NCI-H1105 treated with DMSO at 0.1 percent for 48 hours (cell line): ENCODE measurements at places on chromosomes 4 and X.

DNA sequence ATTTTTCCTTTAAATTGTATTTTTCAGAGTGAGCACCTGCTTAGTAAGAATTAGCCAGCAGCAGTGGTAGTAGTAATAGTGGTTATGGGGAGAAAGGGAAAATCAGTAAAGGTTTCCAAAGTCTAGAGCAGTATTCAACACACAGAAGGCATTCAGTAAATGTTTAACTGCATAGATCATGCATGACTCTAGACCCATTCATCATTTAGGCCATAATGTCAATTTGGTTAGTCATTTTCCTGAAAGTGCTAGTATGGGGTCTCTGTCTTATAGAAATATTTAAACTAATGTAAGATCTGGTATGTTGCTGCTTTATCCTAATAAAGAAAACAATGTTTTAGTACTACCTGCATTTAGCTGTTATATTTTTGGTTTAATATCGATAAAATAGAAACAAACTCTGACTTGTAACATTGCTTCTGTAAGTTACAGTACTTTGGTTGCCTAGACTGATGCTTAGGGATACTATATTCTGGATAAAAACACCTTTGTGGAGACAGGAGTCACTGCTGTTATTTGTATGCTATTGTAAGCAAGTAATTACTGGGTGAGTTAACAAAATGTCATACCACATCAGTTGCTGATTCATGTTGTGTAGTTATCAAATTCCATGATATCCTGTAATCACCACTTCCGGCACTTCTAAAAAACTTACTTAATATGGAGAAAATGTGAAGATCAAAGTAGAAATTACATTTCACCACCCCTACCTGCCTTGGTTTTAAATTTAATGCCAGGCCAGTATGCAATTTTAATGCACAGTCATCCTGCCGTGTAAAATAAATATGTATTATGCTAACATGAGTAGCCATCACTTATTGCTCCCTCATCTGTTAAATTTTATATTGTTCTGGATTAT is 115.8 kb upstream of the BMPR1B start:
- no peak for DNase-seq

DNA sequence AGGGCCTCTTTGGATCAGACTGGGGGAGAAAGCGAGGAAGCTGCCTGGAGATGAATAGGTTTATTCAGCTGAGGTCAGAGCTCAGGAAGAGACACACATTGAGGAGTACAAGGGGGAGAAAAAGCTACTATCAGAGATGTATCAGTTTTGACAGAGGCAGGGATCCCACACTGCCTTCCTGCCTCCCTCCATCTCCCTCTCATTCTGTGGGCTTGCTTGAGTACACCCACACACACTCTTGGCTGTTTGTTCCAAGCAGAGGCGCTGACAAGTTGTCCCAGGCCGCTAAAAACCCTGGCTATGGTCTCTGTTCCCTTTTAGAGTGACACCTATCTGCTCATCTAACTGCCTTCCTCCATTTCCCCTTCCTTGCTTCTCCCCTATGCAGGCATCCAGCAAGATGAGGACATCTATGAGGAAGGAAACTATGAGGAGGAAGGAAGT is 5.2 kb downstream of the TSPYL2 start:
- DNase-seq = no peak

DNA sequence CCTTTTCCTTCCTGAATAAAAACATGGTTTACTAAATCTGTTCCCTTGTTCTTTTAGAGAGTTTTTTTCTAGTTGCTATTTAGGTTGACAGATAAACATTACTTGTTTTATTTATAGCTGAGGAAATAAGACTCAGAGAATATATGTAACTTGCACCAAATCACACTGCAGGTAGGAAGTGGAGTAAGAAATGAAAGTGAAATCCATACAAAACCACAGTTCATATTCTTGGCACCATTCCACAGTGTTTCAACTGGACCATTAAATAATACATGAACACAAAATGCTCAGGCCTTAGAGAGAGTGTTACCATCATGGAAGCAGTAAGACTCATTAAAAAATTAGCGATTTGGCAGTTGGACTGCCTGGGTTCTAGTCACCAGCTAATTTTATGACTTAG is 326.9 kb upstream of the SLIT2 start:
- DNase-seq = peak; percentile 3

GRCh38 chr4:81506731-81507130 is 35.0 kb upstream of the RASGEF1B start:
- DNase-seq = no peak

DNA sequence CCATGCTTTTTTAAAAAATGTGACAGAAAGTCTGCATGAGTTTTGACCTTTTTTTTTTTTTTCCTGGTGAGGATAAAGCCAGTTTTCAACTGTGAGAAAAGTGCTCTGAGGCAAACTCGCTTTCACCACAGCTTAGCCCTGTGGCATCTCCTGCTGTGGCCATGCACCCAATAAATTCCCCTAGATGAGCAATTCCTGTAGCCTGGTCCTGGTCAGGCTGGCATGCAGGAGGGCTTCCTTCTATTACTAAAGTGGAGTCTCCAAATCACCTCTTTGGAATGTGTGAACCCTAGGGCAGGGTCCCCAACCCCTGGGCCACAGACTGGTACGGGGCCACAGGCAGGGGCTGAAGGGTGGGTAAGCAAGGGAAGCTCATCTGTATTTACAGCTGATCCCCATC is 265.4 kb downstream of the RAPGEF2 start:
- no peak for DNase-seq

DNA sequence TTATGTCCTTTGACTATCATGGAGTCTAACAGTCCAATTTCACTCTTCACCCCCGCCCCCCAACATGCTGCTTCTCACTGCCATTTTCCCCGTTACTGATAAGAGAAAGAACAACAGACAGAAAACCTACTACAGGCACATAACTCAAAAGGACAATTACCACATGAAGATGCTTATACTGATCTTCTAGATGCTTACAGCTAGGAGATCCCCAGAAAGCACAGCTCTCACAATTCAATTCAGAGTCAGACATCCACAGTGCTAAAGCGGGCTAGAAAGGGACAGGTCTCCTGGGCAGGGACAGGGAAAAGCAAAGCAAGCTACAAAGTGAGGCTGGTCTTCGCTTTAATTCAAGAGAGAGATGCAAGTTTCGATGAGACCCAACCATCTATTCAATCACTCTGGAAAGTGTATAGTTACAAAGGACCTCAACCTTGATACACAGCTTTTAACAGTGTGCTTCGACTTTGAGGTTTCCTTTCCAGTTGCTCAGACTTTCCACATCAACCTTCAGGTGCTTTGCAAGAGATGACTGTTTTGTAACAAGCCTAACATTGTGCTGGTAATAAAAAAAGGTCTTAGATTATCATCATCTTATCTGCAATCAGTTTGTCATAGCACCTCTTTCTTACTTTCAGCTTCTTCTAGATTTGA is 60.9 kb downstream of the LEF1 start:
- DNase-seq = no peak

GRCh38 chrX:23978491-23978890 is 48.5 kb downstream of the KLHL15 start:
- no peak for DNase-seq

DNA sequence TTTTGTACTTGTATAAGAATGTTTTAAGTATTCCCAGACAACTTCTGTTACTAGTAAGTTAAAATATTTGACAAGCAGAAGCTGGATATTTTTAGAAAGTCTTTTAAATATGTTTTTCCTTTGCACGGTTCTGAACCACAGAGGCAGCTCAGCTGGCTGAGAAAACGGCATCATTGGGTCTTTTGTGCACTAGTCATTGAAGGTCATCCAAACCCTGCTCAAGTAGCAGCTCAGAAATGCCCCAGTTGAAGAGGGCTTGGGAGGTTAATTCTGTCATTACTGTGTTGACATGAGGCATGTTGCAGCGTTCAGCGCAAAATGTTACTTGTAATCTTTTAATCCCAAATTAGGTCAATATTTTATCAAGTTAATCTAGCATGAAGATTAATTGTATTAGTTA is 383.7 kb upstream of the FAM241A start:
- no peak for DNase-seq

DNA sequence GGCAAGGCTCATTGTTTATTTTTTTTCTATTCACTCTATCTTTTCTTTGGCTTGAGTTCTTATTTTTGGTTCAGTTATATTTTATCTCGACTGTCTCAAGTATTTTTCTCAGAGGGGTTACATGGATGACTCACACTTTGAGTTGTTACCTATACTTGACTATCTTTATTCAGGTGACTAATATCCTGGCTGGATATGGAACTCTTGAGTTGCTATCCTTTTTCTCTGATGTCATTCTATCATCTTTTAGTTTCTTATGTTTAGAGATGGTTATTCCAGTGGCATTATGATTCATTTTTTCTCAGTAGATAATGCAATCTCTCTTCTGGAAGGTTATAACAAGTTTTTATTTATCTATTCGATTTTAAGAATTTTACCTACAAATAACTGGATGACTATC is 117.9 kb downstream of the COX18 start:
- no peak for DNase-seq

DNA sequence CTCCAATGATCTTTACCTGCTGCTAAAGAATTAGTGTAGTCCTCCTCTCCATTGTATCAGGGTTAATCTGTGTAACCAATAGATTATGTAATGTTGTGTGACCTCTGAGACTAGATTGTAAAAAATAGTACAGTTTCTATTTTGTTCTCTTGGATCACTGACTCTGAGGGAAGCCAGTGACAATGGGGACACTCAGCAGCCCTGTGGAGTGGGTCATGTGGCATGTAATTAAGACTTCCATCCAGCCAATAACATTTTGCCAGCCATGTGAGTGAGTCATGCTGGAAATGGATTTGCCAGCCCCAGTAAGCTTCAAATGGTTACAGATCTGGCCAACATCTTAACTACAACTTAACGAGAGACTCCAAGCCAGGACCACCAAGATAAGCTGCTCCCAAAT is 332.3 kb downstream of the PTTG2 start:
- no peak for DNase-seq

GRCh38 chr4:106527316-106527715 is 158.7 kb upstream of the GIMD1 start:
- DNase-seq = no peak
